CD8-positive, alpha-beta memory T cell (primary cell): ENCODE measurements at places on chromosomes 7 and 10. TPM values are rescaled to one million over a fixed set of nuclear protein-coding genes. Genes with fewer than 3 reads are reported as not detected.

The TRPV5 gene
- not detected for total RNA-seq

DNA sequence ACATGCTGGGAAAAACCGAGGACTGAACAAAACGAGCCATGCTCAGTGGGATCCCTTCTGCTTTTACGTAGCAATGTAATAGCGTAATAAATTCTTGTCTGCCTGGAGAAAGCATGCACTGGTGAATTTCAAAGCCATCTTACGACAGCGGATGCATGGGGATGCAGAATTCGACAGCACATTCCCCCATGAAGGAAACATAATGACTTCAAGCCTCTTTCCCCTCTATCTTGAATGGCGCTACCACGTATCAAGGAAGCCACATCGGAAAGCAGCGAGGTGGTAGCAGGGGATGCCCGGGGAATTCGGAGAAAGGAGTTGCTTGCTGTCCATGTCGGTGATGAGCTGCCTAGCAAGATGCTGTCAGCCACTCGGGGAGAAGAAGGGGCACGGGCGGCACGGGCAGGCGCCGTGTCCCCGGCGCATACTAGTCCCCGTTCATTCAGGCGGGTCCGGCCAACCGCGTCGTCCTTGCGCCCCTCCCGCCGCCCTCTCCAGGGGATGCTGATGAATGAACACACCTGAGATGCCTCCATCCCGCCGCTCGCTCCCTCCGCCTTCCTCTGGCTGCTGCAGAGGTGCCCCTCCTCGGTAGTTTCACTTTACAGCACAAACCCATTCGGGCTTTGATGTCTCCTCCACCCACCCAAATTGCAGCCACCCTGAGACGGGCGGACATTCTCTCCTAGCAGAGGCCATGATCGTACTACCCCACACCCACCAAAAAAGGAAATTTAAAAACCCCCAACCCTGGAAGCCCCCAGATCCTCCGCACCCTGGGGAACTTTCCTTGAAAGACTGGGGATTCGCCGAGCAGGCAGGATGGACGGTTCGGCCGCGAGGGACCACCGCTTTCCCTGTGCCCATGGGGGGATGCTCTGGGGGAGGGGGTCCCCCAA, 644 bp downstream of the SORBS1 start:
- DNase-seq, result peak; percentile 40

The ZNF485 gene
- total RNA-seq, result 5.5 TPM

DNA sequence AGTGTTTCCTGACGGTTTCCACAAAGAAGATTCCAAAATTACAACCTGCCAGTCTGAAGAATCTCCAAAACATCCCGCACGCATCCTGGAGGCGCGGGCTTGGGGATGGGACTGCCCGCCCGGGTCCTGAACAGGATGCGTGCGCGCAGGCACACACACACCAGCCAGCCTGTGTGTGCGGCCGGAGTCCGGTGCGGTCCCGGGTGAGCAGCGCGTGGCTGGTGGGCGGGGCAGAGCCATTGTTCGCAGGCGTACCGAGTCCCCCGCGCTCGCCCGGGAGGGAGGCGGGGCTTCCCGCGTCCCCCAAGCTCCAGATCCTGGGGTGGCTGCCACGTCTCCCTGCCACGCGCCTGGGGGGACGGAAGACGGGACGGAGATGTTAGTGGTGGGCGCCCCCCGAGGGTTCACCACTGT, 675 bp upstream of the SCD start:
- peak; percentile 59 for DNase-seq
